ENCODE measurements at places on chromosomes 3 and 15.

- DNase-seq = no peak
Observed at GRCh38 chr3:39541917-39542329, 74.4 kb downstream of the MOBP start.

GRCh38 chr15:42264795-42265194 lies 8.2 kb upstream of the GANC start:
- no peak for DNase-seq

DNA sequence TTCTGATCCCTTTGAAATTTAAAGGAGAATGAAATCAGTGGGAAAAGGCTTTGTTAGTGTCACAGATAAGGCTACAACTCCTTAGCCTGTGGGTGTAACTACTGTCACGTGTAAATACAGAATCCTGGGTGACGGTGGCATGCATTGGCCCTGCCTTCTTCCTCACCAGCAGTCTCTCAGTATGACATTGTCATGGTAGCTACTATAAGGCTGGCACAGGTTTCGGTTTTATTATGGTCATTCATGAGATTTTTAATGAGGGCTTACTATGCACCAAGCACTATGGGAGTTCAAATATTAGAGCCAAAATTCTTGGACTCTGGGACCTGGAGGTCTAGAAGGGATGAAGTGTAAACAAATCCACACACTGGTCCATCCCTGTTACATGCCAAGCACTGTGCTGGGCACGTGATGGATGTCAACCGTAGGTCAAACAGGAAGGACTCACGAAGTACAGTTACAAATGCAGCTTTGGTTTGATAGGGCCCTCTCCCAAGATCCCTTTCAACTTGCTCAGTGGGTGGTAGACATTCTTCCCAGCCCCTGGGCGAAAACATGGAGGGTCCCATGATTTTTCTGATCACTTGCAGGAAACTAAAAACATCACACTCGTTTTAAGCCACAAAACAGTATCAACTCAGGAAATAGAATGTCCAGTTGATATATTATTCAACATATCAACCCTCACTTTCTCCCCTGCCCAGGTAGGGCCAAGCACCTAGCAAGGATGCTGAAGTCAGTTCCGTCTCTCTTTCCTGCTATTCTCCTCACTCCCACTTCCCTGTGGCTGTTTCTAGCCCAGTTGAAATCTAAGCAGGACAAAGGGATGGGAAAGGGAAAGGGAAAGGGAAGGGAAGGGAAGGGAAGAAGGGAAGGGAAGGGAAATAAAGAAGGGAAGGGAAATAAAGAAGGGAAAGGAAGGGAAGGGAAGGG lies 25.3 kb downstream of the BFSP2 start:
- DNase-seq = no peak

DNA sequence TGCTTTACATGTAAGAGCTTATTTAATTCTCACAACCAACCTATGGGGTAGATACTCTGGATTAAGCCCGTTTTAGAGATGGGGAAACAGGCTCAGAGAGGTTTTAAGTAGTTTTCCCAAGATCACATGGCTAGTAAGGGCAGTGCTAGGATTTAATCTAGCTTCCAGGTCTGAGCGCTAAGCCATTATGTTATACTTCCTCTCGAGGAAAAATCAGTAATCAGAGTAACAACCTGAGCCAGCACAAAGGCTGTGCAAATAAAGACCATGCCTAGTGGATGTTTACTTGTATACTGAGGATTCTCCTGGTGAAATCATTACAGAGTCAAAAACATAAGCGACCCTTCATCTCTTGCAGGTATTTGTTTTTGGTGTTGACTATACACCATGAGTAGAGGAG lies 9.0 kb downstream of the FSTL1 start:
- no peak for DNase-seq

DNA sequence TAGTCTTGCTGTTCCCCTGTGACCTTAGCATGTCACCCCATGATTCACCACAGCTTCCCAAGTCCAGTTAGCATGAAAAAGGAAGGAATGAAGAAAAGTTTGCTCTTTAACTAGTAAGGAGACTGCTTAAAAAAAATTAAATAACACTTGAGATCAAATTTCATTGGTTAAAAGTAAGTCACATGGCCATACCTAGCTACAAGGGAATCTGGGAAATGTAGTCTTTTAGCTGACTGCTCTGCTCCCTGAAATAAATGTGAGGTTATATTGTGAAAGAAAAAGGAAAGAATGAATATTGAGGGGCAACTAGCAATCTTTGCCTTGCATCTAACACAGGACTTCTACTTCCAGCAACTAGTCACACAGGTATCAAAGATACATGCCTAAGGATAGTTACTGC lies 84.7 kb upstream of the LRRN1 start:
- no peak for DNase-seq

DNA sequence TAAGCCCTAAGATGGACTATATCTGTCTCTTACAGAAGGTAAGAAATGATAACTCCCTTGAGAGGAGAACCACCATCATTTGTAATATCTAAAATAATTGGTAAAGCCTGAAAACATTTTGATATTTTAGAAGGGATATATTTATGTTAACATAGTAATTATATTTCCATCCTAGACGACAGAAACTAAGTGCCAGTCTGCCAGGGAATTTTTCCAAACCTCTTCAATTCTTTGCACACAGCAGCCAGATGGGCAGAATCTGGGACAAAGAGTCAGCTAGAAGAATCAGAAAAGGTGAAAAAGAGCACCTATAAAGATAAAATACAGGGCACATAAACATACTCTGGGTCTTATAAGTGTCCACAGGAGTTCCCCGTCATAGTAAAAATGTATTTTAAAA lies 70.0 kb upstream of the CBLB start:
- no peak for DNase-seq

- DNase-seq = no peak
Observed at GRCh38 chr3:178275793-178276192, 260.4 kb upstream of the KCNMB2 start.

DNA sequence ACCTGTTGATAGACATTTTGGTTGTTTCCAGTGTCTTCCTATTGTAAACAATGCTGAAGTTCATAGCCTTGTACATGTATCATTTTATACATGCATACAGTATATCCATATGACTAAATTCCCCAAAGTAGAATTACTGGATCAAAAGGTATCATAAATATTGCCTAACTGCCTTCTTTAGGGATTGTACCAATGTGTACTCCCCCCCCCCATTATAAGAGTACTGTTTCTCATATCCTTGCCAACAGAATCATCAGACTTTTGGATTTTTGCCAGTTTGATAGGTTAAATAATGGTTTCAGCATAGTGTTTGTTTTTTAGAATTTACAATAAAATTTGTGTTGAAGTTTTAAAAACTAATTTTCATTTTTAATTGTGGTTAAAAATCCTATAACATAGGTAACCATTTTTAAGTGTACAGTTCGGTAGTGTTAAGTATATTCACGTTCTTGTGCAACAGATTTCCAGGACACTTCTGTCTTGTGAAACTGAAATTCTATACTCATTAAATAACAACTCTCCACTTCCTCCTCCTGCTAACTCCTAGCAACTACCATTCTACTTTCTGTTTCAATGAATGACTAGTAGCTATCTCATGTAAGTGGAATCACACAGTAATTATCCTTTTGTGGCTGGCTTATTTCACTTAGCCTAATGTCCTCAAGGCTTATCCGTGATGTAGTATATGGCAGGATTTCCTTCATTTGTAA lies 30.8 kb upstream of the MAP3K13 start:
- no peak for DNase-seq

DNA sequence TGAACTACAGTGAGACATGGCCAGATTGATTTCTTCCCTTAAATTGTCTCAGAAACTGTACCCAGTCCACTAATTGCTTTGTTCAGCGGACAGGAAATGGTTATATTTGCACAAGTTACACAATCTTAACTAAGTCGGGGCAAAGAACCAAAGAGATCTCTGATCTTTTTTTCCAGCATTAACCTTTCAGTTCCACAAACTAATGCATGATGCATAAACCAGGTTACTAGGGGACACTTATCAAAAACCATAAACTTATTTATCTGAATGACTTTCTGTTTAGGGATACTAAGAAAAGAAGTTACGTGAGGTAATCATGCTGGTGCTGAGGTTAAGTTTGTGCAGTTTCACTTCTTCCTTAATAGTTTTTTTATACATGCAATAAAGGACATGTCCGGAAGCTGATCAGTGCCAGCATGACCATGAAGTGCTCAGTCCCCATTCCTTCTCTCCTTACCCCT lies 22.4 kb downstream of the FNDC3B start:
- no peak for DNase-seq

DNA sequence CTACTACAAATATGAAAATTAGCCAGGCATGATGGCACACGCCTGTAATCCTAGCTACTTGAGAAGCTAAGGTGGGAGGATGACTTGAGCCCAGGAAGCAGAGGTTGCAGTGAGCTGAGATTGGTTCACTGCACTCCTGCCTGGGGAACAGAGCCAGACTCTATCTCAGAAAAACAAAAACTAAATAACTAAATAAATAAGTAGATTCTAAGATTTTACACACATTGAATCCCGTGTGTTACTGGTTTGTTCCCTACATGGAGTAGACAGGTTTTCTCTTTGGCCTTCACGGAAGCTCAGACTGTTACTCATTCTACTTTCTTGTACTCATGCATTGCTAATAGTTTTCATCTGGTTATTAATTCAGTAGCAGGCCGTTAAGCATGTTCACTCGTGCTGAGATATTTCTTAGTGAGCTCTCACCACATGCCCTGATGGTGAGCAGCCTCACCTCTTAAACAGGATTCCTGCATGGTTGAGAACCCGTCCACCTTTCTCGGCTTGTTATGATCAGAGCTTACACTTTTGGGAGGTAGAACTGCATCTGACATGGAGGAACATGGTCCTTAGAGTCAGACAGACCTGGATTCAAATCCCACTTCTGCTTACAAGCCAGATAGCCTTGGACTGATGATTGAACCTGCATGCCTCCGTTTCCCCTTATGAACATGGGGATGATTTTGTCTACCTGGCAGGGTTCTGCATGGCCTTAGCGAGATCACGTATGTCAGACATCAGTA lies 49.1 kb downstream of the CMTM7 start:
- no peak for DNase-seq

DNA sequence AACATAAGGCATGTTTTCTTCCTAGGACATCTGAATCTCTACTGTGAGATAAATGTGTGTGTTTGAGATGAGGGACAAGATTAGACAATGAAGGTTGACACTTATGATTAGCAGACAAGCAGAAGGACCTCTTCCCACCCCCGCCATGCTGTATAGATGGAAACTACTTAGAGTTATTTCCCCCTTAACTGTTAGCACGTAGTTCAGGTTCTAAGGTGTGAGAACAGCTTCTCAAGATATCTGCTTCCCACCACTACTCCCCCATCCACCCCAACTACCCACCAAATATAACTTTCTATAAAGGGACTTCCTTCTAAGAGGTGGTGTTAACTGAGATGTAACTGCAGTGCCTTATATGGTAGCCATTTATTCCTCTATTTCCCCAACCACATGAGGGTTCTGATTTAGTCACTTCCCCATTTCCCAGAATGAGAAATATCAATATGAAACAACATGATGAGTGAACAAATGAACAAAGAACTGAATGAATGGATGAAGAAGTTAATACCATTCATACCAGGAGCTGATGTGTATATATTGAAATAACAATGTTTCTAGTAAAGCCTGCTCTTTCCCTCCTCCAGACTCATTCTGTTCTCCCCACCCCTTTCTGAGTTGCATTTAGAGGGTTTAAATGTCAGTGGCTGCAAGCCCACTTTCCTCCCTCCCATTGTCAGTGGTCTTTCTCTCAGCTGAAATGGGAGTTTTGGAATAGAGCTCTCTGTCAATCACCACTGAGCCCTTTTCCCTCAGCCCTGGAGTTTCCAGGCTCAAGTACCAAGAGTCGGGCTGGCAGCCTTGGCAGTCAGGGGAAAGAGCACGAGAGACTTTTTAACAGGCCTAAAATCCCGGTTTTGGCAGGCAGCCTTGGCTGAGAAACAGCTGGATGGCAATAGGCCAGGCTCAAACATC lies 7.7 kb upstream of the RFTN1 start:
- DNase-seq = no peak

- no peak for DNase-seq
Observed at GRCh38 chr3:47385796-47386195, 5.0 kb downstream of the PTPN23 start.

- peak; percentile 31 for DNase-seq
Observed at GRCh38 chr15:91055548-91056331, 33.3 kb upstream of the VPS33B start.

DNA sequence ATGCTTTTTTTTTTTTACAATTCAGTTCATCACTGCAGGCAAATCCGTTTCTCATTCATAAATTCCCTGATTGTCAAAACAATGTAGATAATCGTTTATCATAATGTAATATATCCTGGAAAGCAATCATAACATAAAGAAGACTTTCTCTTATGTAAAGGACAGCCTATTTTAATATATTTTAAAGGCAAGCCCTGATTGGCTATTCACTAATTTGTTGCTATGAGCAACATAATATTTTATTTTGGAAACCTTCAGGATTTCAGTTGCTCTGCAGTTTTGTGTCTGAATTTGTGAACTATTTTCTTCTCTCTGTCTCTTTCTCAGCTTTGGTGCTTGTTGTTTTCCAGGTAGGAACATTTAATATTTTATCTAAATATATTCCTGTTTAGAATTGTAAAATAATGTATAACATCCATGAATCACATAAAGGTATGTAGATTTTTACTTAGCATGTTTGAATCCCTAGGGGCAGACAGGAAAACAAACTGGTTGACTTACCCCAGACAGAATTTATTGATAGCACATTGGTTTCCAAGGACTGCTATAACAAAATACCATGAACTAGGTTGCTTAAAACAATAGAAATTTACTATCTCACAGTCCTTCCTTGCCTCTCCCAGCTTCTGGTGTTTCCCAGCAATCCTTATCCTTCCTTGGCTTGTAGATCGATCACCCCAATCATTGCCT lies 253.5 kb downstream of the CDIN1 start:
- DNase-seq = no peak

GRCh38 chr15:89335298-89336041 lies 846 bp upstream of the POLG start:
- no peak for DNase-seq

- no peak for DNase-seq
Observed at GRCh38 chr15:101407966-101408775, 81.3 kb downstream of the PCSK6 start.

GRCh38 chr15:91578511-91578910 lies 275.0 kb upstream of the SLCO3A1 start:
- DNase-seq = no peak
